ENCODE measurements at places on chromosomes 6 and 20.

DNA sequence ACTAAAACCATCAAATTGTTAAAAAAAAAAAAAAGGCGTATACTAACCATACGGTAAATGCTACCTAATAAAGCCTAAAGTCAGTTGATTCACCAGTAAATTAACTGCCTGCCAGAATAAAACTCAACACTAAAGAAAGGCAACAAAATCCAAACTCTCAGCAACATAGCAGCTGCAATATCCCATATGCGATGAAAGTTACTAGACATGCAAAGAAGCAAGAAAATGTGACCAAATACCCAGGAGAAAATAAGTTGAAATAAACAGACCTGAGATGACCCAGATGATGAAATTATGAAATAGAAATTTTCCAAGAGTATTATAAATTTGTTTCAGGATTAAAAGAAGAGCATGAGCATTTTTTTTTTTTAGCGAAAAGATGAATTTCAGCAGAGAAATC is 103.6 kb upstream of the EDN1 start:
- no peak for DNase-seq

GRCh38 chr6:36349240-36349639 is 12.6 kb upstream of the BNIP5 start:
- peak; percentile 80 for DNase-seq

- no peak for DNase-seq
Observed at GRCh38 chr6:658244-658643, 1.3 kb upstream of the HUS1B start.

DNA sequence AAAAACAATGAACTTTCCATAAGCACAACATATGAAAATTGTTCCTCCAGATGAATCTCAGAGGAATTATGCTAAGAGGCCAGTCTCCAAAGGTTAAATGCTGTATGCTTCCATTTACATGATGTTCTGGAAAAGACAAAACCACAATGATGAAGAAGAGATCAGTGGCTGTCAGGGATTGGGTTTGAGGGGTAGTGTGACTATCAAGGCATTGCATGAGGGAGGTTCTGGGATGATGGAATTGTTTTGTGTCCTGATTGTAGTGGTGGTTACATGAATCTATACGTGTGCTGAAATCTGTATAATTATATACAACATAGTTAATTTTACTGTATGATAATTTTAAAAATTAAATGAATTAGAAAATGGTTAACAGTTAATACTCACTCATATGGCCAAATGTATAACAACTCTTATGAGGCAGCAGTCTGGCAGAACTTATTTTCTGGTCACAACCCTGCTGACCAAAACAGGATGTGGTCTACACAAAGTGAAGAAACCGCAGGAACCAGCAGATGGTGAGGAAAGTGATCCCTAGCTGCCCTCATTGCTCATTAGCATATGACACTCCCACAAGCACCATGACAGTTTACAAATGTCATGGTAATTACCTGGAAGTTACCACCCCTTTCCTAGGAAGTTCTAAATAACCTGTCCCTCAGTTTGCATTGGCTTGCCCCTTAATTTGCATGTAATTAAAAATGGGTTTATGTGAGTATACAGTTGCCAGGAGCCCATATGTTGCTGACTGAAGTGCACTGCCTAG is 31.9 kb downstream of the NSFL1C start:
- no peak for DNase-seq

DNA sequence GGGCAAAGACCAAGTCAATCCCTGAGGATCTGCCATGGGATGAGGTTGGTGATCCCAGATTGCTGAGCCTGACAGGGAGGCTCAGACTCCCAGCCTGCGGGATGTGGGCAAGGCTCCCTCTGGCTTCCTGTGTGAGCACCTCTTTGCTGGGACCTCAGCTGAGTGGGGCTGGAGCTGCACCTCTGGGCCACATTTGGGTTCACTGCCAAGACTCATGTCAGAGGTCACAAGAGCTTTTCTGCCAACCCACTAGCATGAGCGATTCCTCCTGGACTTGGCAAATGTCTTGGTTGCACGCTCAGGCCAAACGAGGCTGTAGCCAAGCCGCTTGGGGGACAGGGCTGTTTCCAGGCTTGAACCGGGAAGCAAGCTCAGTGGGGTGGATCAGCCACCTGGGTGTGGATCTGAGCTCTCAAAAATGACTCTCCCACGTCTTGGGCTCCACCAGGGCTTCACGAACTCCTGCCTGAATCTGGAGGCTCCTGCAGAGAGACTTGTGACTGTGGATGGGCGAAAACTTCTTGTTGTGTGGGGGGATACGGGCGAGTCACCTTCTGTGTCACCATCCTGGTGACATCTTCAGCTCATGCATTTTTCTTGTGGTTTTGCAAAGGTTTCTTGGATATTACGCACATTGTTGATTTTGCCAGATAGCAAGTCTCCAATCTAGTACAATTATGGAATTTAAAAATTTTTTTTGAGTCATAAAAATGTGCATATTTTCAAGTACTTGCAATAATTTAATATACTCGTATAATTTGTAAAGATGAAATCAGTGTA is 359.5 kb downstream of the CDH4 start:
- DNase-seq, result no peak

DNA sequence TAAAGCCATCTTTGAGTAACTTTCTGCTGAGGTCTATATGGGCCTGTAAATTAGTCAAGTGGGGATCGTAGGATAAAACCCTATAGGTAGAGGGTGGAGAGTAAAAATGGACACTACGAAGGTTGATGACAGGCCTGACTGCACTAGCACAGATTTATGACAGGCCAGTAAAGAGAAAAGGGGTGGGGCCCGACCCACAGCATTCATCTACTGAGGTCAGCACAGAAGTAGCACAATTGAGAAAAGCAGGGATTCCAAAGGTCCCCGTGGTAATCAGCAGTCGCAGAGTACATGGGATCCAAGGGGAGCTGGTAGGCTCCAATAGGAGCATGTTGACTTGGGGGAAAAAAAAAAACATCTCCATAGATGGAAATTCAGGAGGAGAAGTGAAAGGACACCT is 660.4 kb downstream of the TFAP2A start:
- no peak for DNase-seq

DNA sequence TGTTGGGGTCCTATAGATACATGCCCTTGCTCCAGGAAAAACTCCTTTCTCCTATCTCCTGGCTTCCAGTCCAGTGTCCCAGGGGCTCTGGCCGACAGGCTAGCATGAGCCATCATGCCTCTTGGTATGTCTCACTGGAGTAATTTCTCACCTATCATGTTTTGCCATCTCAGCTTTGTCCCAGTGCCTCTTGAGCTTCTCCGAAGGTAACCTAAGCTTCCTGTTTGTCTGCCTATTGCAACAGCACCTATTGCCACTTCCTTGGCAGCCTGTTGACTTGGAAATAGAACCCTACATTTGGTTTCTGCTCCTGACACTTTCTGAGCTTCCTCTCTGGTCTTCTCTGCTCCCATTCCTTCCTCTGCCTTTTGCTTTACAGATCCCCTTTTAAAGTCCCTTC is 197.7 kb downstream of the KCNQ5 start:
- peak; percentile 71 for DNase-seq

- DNase-seq, result no peak
Observed at GRCh38 chr6:101640131-101640530, 246.6 kb downstream of the GRIK2 start.

DNA sequence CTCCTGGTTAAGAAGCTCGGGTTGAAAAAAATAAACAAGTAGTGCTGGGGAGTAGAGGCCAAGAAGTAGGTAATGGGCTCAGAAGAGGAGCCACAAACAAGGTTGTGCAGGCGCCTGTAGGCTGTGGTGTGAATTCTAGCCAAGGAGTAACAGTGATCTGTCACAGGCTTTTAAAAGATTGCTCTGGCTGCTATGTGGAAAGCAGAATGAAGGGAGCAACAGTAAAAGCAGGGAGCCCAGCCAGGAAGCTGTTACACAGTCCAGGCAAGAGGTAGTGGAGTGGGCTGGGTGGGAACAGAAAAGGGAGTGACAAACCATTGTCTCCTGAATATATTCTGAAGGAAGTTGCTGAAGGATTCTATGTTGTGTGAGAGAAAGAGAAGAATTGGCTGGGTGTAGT is 2.0 kb downstream of the HFE start:
- DNase-seq, result no peak

GRCh38 chr20:1661542-1662299 is 4.1 kb upstream of the SIRPG start:
- no peak for DNase-seq

DNA sequence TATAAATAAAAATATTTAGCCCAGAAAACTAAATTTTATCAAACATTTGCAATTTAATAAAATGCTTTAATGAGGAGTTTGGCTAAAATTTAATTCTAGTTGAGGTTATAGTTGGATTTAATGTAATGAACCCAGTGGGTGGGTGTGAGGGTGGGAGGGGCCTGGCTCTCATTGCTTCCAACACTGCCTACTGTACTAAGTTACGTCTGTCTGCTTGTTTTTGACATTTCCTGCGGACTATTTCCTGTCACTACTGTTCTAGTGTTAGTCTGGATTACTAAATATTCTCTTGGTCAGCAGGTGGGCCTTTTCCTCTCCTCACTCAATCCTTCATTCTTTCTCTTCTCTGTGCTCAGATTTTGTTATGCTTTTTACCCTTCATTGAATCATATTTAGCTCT is 82.5 kb upstream of the MAP3K7 start:
- DNase-seq, result no peak

- no peak for DNase-seq
Observed at GRCh38 chr6:83852528-83853177, 507 bp upstream of the RIPPLY2 start.

- no peak for DNase-seq
Observed at GRCh38 chr20:25574411-25574810, 10.9 kb downstream of the NINL start.

DNA sequence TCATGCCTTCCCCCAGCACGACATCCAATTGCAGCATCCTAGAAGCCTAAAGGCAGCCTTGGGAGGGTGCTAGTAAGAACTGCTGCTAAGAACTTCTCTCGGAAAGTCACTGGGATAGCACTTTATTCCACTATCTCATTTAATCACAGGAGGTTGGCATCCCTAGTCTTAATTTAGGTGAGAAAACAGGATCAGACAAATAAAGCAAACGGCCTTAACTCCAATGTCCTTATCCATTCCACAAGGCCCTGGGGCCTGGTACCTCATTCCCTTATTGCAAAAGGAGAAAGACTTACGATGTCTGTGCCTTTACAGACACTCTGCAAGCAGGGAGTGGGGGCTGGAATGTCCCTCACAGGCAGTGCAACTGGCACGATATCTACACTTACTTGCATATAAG is 60.7 kb downstream of the BFSP1 start:
- no peak for DNase-seq

- DNase-seq, result no peak
Observed at GRCh38 chr6:131366223-131366622, 206.8 kb upstream of the ARG1 start.

GRCh38 chr6:14889611-14890593 is 356.0 kb upstream of the JARID2 start:
- DNase-seq, result no peak

DNA sequence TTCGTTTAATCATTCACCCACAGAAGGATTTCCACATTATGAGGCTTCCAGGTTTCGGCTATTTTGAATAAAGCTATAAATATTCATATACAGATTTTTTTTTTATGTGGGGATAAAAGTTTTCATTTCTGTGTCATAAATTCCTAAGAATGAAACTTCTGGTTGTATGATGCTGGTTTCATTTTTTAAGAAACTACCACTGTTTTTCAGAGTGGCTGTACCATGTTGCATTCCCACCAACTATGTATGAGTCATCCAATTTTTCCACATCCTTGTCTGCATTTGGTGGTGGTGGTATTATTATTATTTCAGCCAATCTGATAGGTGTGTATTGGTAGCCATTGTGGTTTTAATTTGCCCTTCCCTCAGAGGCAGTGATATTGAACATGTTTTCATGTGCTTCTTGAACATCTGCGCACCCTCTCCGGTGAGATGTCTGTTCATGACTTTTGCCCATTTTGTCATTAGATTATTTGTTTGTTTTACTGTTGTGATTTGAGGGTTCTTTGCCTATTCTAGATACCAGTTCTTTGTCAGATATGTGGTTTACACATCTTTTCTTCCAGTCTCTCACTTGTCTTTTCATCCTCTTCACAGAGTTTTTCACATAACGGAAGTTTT is 75.5 kb downstream of the DOK5 start:
- no peak for DNase-seq

- DNase-seq, result no peak
Observed at GRCh38 chr6:143811501-143812157, 31.5 kb upstream of the LTV1 start.

DNA sequence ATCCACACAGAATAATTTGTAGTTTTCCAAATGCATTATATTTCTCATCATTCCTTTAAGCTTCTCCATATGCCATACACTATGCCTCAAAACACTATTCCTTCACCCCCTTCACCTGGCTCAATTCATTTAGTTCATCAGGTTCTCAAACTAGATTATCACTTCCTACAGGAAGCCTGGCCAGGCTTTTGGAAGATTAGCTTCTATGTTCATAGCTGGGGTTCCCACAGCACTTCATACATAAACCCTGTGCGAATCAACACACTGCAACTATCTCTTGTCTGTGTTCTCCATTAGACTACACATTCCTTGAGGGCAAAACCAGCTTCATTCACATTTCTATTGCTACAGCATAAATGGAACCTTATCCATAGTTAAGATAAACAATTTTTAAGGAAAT is 40.5 kb upstream of the PLN start:
- no peak for DNase-seq

DNA sequence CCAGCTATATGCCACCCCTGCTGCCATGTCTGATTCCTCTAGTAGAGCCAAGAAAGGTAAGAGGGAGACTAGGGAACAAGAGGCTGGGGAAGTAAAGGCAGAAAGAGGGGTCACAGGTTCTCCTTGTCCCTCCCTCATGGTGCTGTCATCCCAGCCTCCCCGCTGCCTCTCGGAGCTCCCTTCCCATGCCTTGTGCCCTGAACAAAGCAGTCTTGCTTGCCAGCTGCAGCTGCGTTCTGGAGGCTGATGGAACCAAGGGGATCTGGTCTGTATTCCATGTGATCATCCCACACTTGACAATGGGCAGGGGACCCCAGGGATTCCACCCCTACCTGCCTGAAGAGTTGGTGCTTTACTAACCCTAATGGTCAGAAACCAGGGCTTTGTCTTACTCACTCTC is 61.4 kb downstream of the DAAM2 start:
- no peak for DNase-seq

DNA sequence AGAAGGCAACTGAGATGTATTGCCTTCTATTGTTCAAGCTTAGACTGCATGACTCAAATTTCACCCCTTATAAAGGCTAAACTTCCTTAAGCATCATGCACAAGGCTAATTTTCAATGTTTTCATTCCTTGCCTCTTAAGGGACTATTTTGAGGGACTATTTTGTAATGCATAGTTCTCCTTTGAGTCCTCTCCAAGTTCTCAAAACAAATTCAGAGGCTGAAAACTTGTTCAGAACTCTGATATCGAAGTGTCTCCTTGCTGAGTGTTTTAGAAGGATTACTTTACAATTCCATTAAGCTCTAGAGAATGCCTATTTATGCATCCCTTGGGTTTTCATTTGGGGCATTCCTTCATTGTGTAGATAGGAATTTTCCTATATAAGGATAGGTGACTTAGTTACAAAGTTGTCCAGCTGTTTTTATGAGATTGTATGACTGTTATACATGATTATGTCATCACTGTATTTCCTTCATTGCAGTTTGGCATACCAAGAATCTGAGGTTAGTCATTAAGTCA is 41.7 kb downstream of the COL19A1 start:
- DNase-seq, result no peak
